ENCODE measurements at places on chromosomes 2 and 18.

DNA sequence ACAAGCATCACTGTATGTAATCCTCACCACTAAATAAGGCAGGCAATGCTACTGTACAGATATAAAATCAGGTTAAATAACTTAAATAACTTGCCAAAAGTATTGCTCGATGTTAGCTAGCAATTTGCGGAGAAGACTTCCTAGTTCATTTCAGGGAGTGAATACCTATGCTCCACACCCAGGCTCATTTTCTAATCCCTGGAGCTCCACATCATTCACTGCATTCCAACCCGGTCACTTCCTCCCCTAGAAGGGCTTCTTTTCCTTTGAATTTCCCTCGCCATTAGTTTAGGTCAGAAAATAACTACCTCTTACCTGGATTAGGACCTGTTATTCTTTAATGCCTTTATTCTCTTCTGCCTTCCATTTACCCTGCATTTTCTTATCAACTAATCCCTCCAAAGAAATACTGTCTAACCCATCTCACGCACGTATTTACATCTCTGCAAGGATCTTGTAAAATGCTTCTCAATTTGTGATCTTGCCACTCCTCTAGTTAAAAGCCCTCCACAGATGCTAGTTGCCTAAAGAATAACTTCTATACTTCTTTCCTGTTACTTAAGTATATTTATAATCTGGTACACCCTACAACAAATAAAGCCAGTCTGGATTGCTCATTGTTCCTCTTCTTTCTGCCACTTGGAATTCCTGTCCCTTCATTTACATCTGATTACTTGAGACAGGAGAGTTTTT lies 599.8 kb downstream of the NRXN1 start:
- no peak for DNase-seq

DNA sequence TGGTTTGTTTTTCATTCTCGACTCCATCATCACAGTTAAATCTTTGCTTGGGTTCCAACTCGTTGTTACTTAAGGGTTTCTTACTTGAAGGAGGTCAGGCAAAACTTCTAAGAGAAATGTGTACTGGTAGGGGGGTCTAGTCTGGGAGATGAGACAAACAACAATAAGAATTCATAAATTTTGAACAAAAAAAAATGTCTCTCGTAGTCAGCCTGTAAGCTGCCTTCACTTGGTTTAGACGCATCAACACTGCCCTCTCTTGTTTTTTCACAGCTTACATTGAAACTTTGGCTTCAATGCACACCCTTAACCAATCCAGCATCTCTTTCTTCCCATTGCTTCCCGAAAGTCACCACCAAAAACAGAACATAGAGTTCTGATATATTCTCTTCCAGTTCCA lies 576.4 kb upstream of the PIK3C3 start:
- DNase-seq = no peak

DNA sequence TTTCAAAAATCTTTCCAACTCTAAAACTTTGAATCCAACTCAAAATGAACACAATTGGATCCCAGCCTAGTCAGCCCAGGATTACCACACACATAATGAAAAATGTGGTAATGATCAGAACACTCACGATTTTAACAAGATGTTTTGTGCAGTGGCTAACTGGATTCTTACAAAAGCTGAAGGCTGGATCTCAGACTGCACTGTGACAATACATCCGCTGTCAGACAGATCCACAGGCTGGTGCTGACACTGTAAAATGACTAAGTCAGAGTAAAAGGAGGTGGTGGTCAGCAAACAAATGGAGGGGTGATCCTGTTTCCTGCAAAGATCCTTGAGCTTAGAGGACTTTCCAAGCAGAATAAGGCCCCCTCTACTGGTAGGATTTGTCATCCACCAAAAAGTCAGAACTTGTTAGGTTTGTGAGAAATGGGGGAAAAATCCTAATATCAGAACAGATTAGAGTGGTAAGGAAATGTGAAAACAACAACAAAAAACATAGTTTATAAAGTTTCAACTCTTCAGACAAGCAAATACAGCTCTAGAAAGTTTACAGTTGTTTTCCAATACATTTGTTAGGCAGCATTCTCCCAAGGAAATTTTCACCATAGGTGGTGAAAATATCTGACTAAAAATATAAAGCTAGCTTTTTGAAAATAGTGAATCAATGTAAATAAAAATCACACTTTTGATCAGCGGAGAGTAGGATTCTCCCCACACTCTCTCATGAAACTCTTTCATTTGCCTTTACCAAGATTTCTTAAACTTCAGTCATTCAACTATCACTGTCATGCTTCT lies 211.9 kb downstream of the AGPS start:
- no peak for DNase-seq

- no peak for DNase-seq
These were observed 27.7 kb downstream of the METTL8 start for GRCh38 chr2:171406044-171406443.

- no peak for DNase-seq
These were observed 440.4 kb upstream of the CDH20 start for GRCh38 chr18:60892855-60893254.
